ENCODE measurements at places on chromosomes 7 and 10.

DNA sequence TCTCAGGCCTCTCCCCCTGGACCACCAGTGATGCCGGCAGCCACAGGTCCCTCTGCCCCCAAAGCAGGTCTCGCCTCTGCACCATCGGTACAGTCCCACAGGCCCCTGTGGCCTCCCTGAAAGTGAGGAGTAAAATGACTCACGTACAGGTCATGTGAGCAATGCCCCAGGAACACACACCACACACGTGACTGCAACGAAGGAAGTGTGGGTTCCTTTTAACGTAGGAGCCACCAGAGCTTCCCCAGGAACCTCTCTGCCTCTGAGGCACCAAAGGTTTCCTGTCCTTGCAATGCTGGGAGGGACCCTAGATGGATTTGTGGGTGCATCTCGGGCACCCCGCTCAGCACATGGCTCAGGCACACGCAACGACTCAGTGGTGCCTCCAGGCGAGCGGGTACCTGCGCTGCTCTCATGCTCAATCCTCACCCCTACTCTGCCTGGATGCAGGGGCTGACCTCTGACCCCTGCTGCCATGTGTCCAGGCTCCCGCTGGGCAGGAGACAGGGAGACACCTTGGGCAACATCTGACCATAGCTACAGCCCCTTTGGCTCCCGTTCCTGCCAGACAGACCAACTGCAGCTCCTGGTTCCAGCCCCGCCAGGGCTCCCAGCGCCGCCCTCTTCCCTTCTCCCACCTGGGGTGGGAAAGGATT lies 120.7 kb downstream of the PRKAG2 start:
- DNase-seq, result no peak

DNA sequence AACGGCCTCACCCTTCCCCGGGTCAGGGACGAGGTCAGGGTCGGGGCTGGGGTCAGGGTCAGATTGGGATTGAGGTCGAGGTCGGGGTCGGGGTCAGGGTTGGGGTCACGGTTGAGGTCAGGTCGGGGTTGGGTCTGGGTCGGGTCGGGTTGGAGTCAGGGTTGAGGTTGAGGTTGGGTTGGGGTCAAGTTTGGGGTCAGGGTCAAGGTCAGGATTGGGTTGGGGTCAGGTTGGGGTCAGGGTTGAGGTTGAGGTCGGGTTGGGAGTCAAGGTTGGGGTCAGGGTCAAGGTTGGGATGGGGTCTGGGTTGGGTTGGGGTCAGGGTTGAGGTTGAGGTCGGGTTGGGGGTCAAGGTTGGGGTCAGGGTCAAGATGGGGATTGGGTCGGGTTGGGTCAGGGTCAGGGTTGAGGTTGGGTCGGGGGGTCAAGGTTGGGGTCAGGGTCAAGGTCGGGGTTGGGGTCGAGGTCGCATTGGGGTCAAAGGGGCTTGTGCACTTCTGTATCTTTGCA lies 131.4 kb downstream of the VIPR2 start:
- DNase-seq, result no peak

DNA sequence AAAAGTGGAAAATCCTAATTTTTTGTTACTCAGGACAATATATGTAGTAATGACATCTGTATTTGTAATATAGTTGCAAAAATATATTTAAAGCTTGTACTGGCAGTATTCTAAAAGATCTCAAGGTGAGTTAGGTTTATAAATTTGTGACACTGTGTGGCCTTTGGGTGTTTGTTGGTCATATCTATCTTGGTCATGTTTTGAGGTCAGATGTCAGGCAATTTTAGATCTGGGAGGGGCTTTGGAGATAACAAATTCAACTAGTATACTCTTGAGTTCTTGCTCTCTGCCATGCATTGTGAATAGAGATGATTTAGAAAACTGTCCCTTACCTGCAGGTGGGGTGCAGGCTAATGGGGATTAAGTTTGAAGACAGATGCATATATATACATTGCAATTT lies 3.1 kb downstream of the TBC1D12 start:
- DNase-seq, result no peak

DNA sequence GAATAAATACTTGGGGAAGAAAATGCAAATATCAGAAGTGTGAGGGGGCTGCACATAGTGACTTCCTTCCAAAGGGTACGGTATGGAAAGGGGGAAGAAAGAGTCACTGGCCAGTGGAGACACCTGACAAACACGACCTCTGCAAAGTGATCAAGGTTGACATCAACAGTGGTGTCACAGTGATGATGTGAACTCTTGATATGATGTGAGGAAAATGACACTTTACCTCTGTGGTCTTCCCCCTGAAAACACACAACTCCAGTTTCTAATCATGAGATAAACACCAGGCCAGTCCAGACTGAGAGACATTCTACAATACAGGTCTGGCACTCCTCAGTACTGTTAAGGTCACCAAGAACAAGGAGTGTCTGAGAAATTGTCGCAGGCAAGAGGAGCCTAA lies 169.7 kb downstream of the BUB3 start:
- no peak for DNase-seq

GRCh38 chr10:33734393-33735155 lies 400.1 kb upstream of the NRP1 start:
- peak; percentile 66 for DNase-seq

DNA sequence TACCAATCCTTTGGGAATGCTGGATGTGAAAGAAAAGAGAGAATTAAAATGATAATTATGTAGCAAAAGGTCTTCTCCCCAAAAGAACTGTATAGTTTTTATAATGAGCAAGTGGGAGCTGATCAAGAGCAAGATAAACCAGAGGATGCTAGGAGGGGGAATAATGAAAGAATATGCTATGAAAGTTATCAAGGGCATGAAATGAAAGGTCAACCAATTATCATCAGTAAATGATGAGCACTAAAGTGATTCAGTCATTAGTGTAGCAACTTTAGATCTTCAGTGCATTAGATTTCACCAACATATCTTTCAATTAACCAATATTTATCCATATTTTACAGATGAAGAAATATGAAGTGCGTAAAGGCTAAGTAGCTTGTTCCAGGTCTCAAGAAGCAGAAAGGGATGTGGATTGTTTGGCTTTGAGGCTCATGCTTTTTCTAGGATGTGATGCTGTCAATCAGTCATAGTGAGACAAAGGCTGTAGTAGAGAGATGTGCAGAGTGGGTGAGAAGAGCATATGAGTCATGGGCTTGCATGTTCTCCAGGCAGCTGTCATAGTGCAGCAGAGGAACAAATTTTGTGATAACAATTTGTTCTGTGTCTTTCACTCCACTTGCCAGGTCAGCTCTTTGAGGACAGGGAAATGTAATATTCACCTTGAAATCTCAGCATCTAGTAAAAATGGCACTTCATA lies 5.7 kb upstream of the OR2F2 start:
- no peak for DNase-seq

GRCh38 chr7:1743481-1744230 lies 73.6 kb downstream of the ELFN1 start:
- peak; percentile 14 for DNase-seq

DNA sequence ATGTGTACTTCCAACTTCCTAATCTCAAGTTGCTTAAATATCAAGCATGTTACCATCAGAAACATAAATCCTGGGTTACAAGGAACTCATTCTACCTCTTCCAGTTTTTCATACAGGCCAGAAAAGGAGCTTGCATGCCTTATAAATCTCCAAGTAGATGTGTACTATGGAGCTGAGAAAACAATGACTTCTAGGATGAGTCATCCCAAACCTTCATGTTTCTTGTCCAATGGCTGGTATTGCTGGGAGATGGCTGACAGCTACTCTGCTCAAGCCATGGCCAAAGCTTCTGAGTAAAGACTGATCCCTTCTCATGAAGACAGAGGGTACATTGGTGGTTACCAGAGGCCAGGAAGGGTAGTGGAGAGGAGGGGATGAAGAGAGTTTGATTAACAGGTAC lies 8.6 kb downstream of the RAPGEF5 start:
- DNase-seq, result no peak

Data from right hindlimb (tissue), 1 donor.